ENCODE measurements at places on chromosomes 6 and 20.
A peak's percentile ranks its signal among the peaks of the same experiment; 100 is the strongest.

DNA sequence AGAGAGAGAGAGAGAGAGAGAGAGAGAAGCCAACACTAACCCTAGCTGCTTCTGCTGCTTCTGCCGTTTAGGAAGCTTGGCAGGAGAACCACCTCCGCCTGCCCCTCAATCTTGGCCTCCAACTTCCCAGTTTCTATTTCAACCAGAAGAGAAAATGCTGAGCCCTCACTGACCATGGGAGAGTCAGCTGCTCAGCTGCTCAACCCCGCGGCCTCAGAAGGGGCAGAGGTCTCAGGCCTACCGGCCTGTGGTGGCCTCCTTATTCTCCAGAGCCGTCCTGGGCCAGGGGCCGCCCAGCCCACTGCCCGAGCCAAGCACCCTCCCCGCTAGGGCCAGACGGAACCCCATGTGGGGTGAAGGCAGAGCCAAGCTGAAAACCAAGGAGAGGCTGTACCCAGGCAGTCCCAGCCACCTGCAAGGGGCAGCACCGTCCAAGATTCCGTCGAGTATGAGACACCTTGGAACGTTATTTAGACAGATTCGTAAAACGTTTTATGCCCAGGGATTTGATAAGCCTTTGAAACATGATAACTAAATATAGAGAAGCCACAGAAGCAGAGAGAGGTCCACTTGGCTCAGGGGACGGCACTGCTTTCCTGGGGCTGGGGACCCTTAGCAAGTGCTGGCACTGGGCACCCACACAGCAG lies 116.6 kb downstream of the DLL1 start:
- DNase-seq = no peak

GRCh38 chr6:87918461-87918941 lies 129.1 kb upstream of the SPACA1 start:
- DNase-seq = no peak

GRCh38 chr20:54416770-54417169 lies 58.6 kb upstream of the DOK5 start:
- DNase-seq = no peak

GRCh38 chr6:46407776-46408530 lies 83.3 kb downstream of the RCAN2 start:
- DNase-seq = no peak

DNA sequence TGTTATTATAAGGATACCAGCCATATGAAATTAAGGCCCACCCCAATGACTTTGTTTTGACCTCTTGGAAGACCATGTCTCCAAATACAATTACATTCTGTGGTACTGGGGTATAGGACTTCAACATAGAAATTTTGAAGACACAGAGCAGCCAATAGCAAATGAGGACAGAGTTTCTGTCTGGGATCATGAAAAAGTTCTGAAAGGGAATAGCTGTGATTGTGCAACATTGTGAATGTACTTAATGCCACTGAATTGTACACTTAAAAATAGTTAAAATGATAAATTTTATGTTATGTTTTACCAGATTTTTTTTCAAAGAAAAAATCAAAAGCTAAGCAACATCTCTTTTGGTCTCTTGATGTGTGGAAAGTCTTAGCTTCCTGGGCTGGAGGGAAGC lies 27.0 kb upstream of the AGPAT4 start:
- no peak for DNase-seq

DNA sequence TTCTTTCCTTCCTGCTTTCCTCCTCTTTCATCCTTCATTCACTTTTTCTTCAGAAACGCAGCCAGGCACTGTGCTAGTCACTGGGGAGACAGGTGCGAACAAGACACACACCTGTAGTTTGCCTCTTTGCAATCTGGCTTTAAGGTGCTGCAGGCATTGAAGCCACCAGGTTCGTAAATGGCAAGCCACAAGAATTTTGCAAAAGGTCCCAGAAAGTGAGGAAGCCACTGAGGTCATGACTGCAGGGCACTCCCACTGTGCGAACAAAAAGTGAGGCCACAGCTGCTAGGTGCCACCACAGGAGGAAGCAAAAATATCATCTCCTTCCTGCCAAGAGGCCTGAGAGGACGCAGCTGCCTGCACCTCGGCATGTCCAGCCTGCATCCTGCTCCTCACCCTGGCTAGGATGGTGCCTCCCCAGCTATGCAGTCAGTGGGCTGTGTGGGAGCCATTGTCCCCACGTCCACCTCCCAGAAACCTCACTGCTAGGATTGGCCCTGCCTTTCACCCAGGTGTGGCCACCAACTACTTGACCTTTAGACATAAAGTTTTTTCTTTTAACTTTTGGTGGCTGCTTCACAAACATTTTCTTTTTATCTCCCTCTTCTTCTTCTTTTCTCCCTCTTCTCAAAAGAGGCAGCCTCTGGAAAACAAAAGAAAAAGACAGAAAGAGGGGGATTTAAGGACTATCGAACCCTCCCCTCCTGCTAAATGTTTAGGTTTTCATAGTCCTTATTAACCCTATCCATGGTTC lies 230.8 kb downstream of the BCAS1 start:
- no peak for DNase-seq

DNA sequence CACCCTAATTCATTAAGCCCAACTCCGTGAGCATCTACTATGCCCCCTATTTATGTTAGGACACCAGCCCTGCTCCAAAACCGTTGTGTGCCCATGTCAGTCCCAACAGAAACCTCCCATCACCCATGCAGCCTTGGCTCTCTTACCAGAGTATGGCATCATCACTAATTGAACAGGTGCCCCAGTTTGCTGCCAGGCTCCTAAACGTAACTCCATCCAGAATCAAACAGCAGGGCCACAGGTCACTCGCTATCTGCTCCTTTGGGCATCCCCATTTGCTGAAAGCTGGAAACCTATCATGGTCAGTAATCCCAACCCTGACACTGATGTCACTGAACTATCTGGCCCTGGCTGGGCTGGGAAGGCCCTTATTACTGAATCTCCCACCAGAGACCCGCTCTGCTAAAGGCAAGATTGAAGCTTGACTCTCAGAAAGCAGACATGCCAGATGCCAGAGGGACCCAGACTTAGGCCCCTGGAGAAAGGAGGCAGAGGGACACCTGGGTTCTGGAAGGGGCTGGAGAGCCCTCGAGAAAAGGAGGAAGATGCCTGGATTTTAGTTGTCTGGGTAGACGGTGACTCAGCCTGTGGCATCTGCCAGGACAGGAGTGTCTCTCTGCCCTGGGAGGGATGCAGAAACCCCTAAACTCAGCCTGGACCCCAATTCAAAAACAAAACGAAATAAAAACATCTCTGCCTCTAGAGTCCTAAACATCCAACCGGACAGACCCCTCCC lies 14.0 kb downstream of the MUCL3 start:
- DNase-seq = no peak

GRCh38 chr6:25454136-25454535 lies 175.0 kb downstream of the CARMIL1 start:
- DNase-seq = no peak

DNA sequence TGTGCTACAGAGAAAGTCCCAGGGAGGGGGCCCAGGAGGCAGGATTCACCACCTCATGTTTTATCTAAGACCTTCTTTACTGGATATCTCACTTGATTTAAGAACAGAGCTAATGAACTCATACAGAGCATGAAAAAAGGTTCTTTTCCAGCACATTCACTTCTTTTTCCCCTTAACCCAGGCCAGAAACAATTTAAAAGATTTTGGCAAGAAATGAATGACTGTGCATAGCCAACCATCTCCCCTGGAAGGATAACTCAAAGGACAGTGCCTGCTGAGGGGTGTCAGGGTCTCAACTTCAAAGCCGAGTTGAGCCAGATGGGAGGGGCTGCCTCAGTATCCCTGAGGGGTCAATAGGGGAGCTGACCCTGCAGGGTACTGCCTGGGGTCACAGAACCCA lies 253.4 kb downstream of the SOD2 start:
- DNase-seq = no peak

DNA sequence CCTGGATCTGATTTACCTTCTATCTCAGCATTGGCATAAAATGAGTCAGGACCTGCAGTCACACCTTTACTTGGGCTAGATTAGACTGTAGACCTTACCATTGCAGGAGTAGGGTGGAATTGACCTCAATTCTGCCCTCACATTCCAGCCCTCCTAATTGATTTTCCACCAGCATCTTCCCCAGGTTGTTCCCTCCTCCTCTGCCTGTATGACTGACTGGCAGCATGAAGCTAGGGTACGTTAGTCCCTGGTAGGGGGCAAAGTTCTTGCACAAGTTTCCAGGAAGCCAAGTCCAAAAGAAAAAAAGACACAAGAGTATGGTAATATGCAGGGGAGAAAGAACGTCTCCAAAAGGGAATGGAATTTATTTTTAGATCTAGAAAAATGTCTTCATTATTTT lies 225.6 kb upstream of the FLRT3 start:
- DNase-seq = no peak

- no peak for DNase-seq
Observed at GRCh38 chr20:46206025-46206424, 87.9 kb downstream of the CD40 start.

- DNase-seq = no peak
Observed at GRCh38 chr20:24146231-24146634, 157.7 kb upstream of the GGTLC1 start.

- no peak for DNase-seq
Observed at GRCh38 chr6:3625149-3625979, 126.1 kb downstream of the PXDC1 start.

DNA sequence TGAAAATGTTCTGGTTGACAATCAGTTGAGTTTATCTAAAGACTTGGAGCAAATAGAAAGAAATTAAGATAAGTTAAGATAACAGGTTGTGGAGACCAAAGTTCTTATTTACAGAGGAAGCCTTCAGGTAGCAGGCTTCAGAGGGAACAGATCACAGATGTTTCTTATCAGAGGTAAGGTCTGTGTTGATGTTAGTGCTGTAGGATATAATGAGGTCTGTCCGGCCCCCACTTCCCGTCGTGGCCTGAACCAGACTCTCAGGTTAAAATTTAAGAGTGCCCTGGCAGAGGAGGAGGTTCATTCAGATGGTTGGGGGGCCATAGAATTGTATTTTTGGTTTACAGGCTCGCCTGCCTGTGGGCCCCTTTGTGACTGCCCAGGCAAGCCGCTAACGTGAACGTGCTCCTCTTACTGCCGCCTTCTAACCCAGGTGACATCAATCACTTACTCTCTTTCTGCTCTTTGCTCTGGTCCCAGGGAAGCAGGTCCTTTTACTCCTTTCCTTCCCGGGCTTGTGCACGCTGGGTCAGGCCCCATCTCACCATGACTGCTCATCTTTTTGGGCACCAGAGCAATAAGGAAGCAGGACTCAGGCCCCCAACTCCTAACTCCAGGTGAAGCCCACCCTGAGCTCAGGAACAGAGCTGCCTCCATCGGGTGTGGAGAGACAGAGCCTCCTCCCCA lies 18.3 kb upstream of the UNC93A start:
- no peak for DNase-seq

- DNase-seq = no peak
Observed at GRCh38 chr6:63882208-63882607, 246.6 kb downstream of the PHF3 start.

DNA sequence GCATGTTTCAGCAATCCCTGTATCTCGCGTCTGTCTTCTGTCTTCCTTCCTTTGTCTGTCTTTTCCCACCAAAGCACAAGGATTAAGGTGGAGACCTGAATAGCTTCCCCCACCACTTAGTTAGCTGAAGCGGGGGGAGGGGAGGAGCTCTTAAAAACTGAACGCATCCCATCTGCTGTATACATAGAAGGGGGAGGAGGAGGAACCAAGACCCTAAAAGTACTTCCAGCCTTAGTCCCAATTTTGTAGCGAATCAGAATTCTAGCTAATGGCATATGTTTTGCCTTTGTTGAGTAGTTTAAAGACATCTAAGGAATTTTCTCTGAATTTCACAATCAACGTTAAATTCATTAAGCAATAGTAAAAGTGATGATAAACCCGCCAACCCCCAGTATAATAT lies 47.9 kb downstream of the GNAS start:
- DNase-seq = no peak

GRCh38 chr20:51600950-51601349 lies 58.4 kb upstream of the NFATC2 start:
- no peak for DNase-seq

GRCh38 chr6:33993653-33994471 lies 152.0 kb downstream of the GRM4 start:
- no peak for DNase-seq

- DNase-seq = no peak
Observed at GRCh38 chr6:15473741-15474161, 189.1 kb downstream of the DTNBP1 start.

GRCh38 chr6:162576016-162576415 lies 151.6 kb downstream of the PRKN start:
- DNase-seq = no peak

DNA sequence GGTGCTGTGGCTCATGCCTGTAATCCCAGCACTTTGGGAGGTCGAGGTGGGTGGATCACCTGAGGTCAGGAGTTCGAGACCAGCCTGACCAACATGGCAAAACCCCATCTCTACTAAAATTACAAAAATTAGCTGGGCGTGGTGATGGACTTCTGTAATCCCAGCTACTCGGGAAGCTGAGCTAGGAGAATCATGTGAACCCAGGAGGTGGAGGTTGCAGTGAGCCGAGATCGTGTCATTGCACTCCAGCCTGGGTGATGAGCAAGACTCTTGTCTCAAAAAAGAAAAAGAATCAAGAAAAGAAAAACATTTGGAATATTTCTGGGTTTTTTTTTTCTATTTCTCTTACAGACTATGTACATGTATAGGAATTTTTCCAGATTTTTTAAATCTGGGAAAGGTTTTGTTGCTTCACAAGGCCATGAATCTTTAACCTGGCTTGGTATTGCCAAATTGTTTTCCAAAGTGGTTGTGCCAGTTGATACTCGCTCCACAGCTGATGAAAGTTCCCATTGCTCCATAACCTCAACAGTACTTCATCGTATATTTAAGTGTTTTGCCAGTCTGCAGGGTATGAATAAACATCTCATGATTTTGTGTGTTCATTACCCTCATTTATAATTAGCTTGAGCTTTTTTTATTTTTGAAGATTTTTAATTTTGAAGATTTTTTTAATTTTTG lies 33.5 kb downstream of the RNF217 start:
- no peak for DNase-seq

DNA sequence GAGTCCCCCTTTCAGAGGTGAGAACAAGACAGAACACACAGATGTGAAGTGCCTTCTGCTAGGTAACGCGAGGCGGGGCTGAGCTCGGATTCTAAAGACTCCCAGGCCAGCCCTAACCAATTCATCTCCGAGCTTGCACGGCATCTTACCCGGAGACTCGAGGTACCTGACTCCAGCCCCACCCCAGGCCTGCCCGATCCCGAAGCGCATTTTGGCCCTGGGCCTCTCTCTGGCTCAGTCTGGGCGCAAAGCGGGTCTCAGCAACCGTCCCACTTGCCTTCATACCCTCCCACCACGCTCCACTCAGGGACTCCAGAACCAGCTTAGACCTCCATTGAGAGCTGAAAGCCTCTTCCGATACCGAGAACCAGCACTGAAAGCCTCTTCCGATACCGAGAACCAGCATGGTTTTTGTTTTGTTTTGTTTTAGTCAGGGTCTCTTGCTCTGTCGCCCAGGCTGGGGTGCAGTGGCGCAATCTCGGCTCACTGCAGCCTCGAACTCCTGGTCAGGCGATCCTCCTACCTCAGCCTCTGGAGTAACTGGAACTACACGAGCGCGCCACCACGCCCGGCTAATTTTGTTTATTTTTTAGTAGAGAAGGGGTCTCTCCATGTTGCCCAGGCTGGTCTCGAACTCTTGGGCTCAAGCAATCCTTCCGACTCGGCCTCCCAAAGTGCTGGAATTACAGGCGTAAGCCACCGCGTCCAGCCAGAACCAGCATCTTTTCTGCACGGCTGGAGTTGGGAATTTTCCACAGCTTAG lies 557 bp upstream of the DYNLRB1 start:
- DNase-seq = peak; percentile 37

GRCh38 chr6:154234019-154234772 lies 122.4 kb downstream of the IPCEF1 start:
- no peak for DNase-seq

All from stimulated activated CD8-positive, alpha-beta memory T cell treated with anti-CD3 and anti-CD28 coated beads, Interleukin-4, amount 100 ng/mL, for 1 hour (primary cell).